ENCODE measurements at places on chromosomes 3 and 15.

- no peak for DNase-seq
Observed at GRCh38 chr3:66996696-66997095, 1.4 kb upstream of the KBTBD8 start.

DNA sequence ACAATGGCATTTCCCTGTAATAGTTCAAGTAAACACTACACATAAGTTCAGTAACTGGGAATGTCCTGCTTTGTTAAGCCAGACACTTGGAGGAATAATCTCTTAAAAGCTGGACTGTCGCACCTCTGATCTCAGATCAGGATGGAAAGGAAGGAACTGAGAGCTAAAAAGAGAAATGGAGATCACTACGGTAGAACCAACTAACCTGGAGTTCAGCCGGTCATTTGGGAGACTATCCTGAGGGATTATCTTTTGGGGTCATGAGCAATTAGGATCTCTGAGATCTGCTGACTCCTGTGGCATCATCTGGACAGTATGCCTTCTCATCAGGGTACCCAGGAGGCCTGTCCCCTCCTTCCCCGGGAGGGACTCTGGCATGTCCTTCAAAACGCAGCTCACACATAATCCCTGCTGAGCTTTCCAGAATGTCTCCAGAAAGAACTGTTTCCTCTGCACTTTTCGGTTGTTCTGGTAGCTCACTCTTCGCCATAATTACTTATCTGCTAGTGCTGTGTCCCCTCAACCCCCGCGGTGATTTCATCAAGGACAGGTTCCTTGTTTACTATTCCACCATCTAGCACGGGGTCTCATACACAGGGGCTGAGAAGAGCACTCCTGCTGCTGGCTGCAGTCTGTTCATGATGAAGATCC lies 115.6 kb downstream of the SENP2 start:
- DNase-seq, result no peak

- DNase-seq, result no peak
Observed at GRCh38 chr3:172892158-172892557, 141.6 kb downstream of the ECT2 start.

- DNase-seq, result no peak
Observed at GRCh38 chr3:43194490-43195114, 88.7 kb upstream of the POMGNT2 start.

DNA sequence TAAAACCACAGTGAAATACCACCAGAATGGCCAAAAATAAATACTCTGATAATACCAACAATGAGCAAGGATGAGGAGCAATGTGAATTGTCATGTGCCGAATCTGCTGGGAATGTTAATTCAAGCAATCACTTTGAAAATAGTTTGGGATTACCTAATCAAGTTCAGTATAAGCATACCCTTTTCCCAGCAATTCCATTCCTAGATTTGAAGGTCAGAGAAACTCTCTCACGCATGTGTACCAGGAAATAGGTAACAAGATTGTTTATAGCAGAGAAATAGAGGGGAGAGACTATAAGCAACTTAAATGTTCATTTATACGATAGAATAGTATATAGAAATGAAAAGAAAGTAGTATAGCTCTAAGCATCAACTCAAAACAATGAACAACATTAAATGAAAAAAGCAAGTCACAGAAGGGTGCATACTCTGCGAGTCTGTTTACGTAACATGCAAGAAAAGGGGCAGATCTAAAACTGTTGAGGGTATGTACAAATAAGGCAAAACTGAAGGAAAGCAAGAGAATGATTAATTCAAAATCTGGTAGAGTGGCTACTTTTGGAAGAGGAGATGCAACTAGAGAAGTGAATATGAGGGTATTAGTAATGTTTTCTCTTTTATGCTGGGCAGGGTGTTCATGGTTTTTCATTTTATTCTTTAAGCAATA lies 27.4 kb downstream of the TMOD3 start:
- no peak for DNase-seq

Data from stimulated activated CD8-positive, alpha-beta memory T cell treated with anti-CD3 and anti-CD28 coated beads, Interleukin-7, amount 100 ng/mL, for 1 hour (primary cell).